ENCODE measurements at places on chromosomes 16 and 17.

DNA sequence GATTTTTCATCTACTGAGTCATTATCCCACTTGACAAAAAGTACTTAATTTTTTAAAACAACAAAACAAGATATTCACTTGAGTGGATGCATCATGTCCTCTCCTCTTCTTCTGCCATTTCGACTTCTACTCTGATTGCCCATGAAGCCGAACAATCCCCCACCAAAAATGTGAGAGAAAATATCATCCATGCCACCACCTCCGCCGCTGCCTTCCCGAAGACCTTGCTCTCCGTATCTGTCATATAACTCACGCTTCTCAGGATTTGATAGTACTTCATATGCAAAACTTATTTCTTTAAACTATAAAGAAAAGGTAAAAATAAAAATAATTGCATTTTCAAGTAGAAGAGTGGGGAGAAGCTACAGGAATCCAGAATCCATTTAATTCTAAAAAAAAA lies 2.2 kb downstream of the DNAJA2 start:
- DNase-seq: no peak

- DNase-seq: no peak
Measured at GRCh38 chr17:45093444-45094110, 32.5 kb downstream of the NMT1 start.

DNA sequence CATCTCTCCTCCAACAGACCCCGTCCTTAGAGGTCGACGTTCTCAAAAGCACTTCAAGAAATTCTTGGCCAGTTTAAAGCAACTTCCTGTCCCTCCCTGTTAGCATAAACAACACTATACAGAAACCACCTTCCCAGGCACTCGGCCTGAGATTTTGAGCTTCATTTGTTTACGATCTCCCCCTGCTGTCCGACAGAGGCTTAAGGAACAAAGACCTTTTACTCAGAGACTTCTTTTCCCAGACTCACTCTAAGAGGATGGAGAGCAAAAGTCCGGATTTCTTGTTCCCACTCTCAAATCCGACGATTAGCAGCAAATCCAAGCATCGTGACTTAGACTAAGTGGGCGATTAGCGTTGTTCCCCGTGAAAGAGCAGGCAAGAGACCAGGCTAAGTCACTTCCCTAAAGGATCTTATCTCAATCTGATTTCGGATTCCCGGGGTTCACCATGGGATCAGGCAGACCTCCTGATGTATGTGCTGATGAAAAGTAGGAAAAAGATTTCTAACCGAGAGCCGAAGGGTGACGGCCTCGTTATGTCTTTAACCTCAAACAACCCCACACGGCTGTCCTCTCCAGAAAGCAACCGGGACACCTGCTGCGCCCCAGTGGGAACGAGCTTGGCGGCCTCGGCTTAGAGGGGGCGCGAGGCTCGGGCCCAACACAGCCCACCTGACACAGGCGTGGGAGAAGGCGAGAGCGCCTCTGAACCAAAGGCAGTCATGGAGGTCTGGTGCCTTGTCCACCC lies 598 bp downstream of the INPP5K start:
- DNase-seq: peak; percentile 94

- DNase-seq: no peak
Measured at GRCh38 chr16:50584033-50584722, 36.0 kb downstream of the NKD1 start.
